Kidney capillary endothelial cell (primary cell): ENCODE measurements at places on chromosomes 4 and X.

DNA sequence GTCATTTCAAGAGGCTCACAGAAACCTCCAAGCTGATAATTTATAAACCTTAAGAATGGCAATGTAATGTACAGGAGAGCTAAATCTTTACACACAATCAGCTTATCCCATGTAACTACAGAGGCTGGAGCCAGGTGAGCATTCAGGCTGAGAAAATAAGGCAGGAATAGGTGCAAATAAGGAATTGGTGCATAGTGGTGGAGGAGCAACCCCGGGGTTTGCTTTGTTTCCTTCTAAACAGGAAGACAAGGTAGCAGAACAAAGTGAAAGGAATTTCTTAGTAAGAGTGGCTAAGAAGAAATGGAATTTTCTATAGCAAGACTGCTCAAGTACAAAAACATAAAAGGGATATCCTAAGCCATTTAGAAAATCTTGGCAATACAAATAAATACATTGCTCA lies 82.4 kb downstream of the NR3C2 start:
- peak; percentile 3 for DNase-seq

- peak; percentile 11 for DNase-seq
These were observed 759.6 kb downstream of the RAB28 start for GRCh38 chr4:12724510-12724909.

DNA sequence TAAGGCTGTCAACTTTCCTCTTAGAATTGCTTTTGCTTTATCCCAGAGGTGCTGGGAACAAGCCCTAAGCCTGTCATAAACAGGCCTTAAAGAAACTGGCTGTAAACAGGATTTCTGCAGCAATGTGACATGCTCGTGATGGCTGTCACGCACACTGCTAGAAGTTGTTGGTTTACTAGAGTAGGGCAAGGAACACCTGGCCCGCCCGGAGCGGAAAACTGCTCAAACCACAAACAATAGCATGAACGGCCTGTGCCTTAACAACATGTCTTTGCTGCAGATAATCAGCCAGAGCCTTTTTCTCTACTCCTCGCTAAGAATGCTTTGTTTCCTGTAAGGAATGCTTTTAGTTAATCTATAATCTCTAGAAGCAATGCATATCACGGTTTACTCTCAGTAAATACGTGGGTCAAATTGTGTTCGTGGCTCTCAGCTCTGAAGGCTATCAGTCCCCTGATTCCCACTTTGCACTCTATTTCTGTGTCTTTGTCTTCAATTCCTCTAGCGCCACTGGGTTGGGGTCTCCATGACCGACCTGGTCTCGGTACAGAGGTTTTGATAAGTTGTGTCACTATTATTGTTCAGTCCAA lies 318.3 kb downstream of the GLUD2 start:
- no peak for DNase-seq

- DNase-seq, result no peak
These were observed 6.9 kb downstream of the CXCL10 start for GRCh38 chr4:76016393-76016792.

DNA sequence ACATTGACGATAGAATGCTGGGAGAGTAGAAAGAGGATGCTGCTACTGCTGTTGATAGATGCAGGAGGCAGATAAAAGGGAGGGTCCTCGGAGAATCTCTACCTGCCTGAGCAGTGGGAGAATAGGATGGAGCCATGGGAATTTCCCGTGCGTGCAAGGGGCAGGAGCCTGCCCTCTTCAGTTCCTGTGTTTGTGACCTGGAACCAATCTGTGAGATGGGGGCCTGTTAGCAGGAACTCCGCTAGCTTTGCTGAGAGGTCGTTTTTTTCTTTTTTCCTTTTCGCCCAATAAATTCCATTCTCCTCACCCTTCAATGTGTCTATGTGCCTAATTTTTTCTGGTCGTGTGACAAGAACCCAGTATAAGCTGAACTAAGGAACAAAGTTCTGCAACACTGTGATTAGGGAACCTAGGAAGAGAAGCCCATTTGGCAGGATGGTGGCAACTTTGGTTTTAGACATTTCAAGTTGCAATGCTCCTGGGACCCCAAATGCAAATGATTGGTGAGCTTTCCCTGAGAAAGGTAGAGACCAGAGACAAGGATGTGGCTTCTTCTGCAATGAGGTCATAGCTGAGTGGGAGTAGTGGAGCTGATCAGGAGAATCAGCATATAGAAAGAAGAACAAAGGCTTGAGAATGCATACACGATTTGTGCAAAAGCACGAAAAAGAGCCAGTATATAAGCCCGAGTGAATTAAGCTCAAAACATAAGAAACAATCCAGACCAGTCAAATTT lies 23.9 kb downstream of the SLC39A8 start:
- DNase-seq, result no peak

- DNase-seq, result no peak
These were observed at the start of gene FAAH2 for GRCh38 chrX:57286507-57287251. FAAH2 (plus strand) TSS chrX:57286706; CDS start chrX:57286826, 120 bp downstream.

DNA sequence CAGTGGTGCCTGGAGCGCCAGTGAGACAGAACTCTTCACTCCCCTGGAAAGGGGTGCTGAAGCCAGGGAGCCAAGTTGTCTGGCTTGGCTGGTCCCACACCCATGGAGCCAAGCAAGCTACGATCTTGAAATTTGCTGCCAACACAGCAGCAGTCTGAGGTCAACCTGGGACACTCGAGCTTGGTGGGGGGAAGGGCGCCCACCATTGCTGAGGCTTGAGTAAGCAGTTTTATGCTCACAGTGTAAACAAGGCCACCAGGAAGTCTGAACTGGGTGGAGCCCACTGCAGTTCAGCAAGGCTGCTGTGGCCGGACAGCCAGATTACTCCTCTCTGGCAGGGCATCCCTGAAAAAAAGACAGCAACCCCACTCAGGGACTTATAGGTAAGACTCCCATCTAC lies 149.5 kb downstream of the EDA2R start:
- DNase-seq, result no peak

GRCh38 chrX:6225911-6226595 lies 2.6 kb downstream of the NLGN4X start:
- no peak for DNase-seq
